IMR-90 (cell line): ENCODE measurements at places on chromosomes 2 and 18. TPM values are rescaled to one million over a fixed set of nuclear protein-coding genes. Genes with fewer than 3 reads are reported as not detected.

DNA sequence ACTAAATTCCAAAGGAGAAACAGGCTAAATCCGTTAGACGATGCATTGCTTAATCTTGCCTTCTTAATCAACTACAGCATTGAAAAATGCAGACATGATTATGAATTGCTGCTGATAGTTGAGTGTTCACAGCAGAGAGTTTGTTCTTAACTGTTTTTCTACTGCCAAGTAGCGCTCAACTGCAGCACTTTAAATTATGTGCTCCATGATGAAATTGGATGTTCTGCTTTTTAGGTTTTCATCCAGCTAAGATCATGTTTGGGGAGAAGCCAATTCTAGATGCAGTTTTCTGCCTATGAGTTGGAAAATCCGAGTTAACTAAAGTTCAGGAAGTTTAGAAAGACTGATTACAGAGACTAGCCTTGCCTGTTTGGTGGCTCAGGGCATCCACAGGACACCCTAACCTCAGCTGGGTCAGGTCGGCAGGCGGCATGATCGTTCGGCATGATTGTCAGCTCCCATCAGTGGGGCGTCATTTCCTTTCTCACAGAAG lies 119.4 kb upstream of the PIEZO2 start:
- H3K4me1 ChIP-seq: no peaks in the 10 kb centered on the region; the same call in none of the 2 replicates
- peak overlapping the region; percentile 37 for H3K4me3 ChIP-seq
- DNase-seq: peak; percentile 23
- H3K27me3 ChIP-seq: no peaks in the 10 kb centered on the region

The ANKRD30B gene
- not detected in 2 replicates for total RNA-seq

DNA sequence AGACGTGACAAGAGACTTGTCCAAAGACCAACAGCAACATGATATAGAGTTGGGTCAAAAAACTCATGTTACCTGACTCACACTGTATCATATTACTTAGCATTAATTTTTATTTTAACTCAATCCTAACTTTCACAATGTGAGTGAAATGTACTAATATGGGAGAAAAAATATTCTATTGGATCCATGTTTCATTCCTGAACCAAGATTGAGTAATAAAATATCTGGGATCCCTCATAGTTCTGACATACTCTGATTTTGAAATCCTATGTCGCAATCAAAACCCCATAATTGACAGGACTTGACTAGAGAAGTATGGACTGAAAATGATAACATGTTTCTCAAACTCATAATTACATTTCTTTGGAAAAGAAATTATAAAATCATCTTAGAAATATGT lies 190.4 kb downstream of the RIT2 start:
- H3K4me1 ChIP-seq: no peaks in the 10 kb centered on the region
- H3K36me3 ChIP-seq: no peaks in the 10 kb centered on the region
- H3K4me3 ChIP-seq: no peak overlapping the region
- no peaks in the 10 kb centered on the region for H3K27me3 ChIP-seq
- no peak for DNase-seq

- H3K36me3 ChIP-seq: no peaks in the 10 kb centered on the region
- no peak overlapping the region for H3K4me3 ChIP-seq
- no peaks in the 10 kb centered on the region; the same call in 1 of the 2 replicates for H3K27me3 ChIP-seq
- no peak for DNase-seq
Measured at GRCh38 chr18:54824761-54825160, 3.5 kb upstream of the RAB27B start.

GRCh38 chr18:46001074-46001473 lies 33.9 kb upstream of the EPG5 start:
- no peaks in the 10 kb centered on the region for H3K27me3 ChIP-seq
- no peak for DNase-seq
- H3K4me1 ChIP-seq: no peaks in the 10 kb centered on the region
- no peak overlapping the region for H3K27ac ChIP-seq
- peaks cover 8% of the 10 kb centered on the region; the same call in 1 of the 2 replicates for H3K36me3 ChIP-seq

DNA sequence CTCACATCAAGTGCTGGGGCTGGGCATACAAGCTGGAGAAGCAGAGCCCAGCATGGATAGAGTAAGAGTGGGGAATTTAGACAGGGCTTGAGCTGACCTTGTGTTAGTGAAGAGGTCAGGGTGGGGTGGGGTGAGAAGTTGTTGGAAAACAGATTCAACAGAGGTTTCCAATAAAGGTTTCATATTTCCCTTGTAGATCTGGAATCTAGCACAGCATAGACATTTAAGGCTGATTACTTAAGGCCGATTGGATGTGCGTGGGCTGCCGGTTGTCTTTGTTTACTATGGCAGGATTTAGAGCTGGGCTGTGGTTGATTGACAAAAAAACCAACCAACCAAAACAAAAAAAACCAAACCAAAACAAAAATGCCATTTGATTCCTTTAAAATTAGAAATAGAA lies 114.9 kb upstream of the SEC11C start:
- peaks cover 4% of the 10 kb centered on the region; the same call in 1 of the 2 replicates for H3K4me1 ChIP-seq
- no peak overlapping the region for H3K27ac ChIP-seq
- H3K36me3 ChIP-seq: no peaks in the 10 kb centered on the region
- H3K4me3 ChIP-seq: no peak overlapping the region
- DNase-seq: peak; percentile 65
- no peaks in the 10 kb centered on the region for H3K27me3 ChIP-seq

The IL36A gene
- total RNA-seq: not detected in 2 replicates

GRCh38 chr2:147663153-147663961 lies 181.5 kb upstream of the ACVR2A start:
- no peak for DNase-seq
- H3K36me3 ChIP-seq: no peaks in the 10 kb centered on the region
- no peak overlapping the region for H3K4me3 ChIP-seq
- no peak overlapping the region for H3K27ac ChIP-seq

DNA sequence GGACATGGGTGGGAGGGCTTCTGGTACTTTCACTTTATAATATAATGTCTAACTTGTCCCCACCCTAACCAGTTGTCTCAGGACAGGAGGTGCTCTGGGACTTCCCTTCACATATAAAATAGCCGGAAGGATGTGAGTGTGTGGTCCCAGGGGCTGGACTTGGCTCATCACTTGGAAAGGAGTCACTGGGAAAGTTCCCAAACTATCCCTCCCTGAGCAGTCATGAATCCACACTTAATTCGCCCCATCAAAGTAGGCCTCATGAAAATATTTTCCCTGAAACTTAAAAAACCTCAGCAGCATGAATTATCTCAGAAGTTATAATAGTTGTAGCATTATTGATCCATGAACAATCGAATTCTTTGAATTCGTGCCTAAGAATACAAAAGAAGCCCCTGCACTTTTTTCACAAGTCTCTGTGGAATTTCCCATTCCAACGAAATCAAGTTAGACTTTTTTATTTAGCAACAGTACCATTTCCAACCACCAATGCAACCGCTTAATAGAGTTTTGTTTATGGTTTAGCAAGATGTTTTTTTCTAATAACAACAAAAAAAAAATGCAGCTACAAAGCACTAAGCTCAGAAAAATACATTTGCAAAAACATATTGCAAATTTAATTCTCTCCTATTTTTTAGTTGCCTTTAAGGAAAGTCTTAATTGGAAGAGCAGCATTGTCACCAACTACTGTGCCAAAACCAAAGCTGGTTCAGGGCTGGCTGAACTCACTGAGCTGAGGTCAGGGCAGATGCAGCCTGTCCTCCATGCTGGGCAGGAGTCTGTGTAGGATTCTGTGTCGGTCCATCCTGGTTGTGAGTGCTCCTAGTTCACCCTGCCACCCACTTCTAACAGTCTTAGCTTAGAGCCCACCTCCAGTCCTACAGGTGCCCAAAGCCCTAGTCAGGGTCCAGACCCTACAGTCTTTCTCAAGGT lies 68.8 kb upstream of the SPTBN1 start:
- no peak overlapping the region for H3K4me3 ChIP-seq
- H3K27me3 ChIP-seq: no peaks in the 10 kb centered on the region
- peak; percentile 63 for DNase-seq
- H3K36me3 ChIP-seq: no peaks in the 10 kb centered on the region
- no peaks in the 10 kb centered on the region for H3K4me1 ChIP-seq

- no peak overlapping the region for H3K4me3 ChIP-seq
- DNase-seq: peak; percentile 90
- H3K36me3 ChIP-seq: no peaks in the 10 kb centered on the region
- no peak overlapping the region for H3K27ac ChIP-seq
Measured at GRCh38 chr2:72367530-72368225, 220.0 kb upstream of the CYP26B1 start.

DNA sequence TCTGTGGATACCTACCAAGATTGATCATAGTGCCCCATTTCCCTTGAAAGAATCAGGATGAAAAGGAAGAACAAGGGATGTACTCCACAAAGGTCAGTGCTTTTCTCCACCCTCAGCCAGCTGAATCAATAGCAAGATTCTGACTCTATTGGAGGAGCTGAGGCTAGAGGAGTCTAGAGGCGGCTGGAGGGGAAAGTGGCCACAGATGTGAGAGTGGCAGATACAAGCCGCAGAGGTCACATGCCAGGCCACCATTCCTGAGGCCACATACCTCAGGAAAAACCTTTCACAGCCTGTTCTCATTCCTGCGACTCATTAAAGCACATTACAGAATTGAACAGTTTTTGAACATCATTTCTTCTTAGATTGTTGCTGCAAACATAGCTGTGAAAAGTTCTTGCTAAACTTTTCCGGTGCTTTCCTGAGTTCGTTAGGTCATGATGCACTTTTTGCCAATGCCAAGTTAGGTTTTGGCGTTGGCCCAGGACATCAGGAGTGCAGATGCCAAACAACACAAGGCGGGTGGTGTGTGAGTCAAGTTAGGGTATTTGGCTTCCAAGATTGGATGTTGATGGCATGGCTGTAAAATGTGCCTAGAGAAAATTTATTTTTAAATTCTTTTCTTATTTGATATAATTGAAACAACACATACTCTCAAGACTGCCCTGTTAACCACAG lies 160.7 kb upstream of the SP5 start:
- H3K4me1 ChIP-seq: no peaks in the 10 kb centered on the region
- no peaks in the 10 kb centered on the region for H3K27me3 ChIP-seq
- no peak overlapping the region for H3K4me3 ChIP-seq
- no peak overlapping the region for H3K27ac ChIP-seq
- DNase-seq: no peak
- H3K36me3 ChIP-seq: no peaks in the 10 kb centered on the region

DNA sequence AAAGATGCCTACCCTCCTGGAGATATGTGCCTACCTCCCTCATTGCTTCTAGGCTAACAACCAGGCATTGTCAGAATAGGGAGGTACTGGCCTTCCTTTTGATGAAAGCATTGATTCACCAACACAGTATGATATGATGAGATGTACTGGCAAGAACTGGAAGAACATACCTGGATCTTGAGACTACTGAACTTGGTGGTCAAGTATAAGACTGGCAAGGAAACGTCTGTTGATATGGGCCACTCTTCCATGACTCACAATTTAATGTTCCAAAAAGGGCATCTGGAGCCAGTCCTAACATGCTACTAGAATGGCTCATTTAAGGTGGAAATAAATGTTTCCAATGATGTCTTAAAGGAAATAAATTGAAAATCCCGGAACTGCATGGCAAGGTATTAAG lies 18.1 kb downstream of the DTNB start:
- H3K4me1 ChIP-seq: no peaks in the 10 kb centered on the region; the same call in 1 of the 2 replicates
- no peak overlapping the region for H3K4me3 ChIP-seq
- H3K36me3 ChIP-seq: no peaks in the 10 kb centered on the region
- no peak for DNase-seq

GRCh38 chr2:177270531-177270930 lies 6.0 kb upstream of the NFE2L2 start:
- H3K27me3 ChIP-seq: no peaks in the 10 kb centered on the region
- H3K27ac ChIP-seq: no peak overlapping the region
- H3K4me1 ChIP-seq: peaks cover 7% of the 10 kb centered on the region
- no peak for DNase-seq
- no peak overlapping the region for H3K4me3 ChIP-seq

The KCNG2 gene
- not detected in 2 replicates for total RNA-seq

The FBXO15 gene
- 0.90 and 1.1 TPM in 2 replicates for total RNA-seq

The UGT1A9 gene
- total RNA-seq: not detected in 2 replicates

The IL1A gene
- 0.83 and 1.1 TPM in 2 replicates for total RNA-seq

- no peaks in the 10 kb centered on the region for H3K4me1 ChIP-seq
- H3K4me3 ChIP-seq: no peak overlapping the region
- H3K27ac ChIP-seq: no peak overlapping the region
Measured at GRCh38 chr18:24923138-24923537, 428.8 kb downstream of the ZNF521 start.

GRCh38 chr2:69594341-69594740 lies 49.2 kb downstream of the AAK1 start:
- H3K4me1 ChIP-seq: peaks cover 10% of the 10 kb centered on the region
- DNase-seq: peak; percentile 51
- no peak overlapping the region for H3K4me3 ChIP-seq
- H3K27ac ChIP-seq: no peak overlapping the region

GRCh38 chr2:240329778-240330177 lies 105.7 kb upstream of the GPC1 start:
- H3K4me3 ChIP-seq: no peak overlapping the region
- H3K27me3 ChIP-seq: peaks cover 18% of the 10 kb centered on the region
- H3K36me3 ChIP-seq: no peaks in the 10 kb centered on the region
- no peak for DNase-seq
- no peak overlapping the region for H3K27ac ChIP-seq
- H3K4me1 ChIP-seq: no peaks in the 10 kb centered on the region

- no peak overlapping the region for H3K27ac ChIP-seq
- H3K36me3 ChIP-seq: no peaks in the 10 kb centered on the region
- no peak overlapping the region for H3K4me3 ChIP-seq
- DNase-seq: peak; percentile 61
Measured at GRCh38 chr18:44325903-44326635, 354.6 kb upstream of the SETBP1 start.

The ABCG8 gene
- not detected in 2 replicates for total RNA-seq

DNA sequence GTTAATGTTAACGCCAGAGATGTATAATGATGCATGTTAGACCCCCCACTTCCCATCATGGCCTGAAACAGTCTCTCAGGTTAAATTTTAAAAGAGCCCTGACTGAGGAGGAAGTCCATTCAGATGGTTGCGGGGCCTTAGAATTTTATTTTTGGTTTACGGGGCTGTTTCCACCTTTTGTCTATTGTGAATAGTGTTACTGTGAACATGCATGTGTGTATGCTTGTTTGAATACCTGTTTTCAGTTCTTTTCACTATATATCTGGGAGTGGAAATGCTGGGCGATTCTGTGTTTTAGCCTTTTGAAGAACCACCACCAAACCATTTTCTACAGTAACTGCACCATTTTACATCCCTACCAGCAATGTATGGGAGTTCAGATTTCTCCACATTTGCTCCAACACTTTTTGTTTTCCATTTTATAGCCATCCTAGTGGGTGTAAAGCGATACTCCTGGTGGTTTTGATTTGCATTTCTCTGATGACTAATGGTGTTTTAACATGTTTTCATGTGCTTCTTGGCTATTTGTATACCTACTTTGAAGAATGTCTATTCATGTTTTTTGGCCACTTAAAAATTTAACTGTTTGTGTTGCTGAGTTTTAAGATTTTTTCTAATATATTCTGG lies 133.0 kb downstream of the MYO3B start:
- no peak overlapping the region for H3K4me3 ChIP-seq

DNA sequence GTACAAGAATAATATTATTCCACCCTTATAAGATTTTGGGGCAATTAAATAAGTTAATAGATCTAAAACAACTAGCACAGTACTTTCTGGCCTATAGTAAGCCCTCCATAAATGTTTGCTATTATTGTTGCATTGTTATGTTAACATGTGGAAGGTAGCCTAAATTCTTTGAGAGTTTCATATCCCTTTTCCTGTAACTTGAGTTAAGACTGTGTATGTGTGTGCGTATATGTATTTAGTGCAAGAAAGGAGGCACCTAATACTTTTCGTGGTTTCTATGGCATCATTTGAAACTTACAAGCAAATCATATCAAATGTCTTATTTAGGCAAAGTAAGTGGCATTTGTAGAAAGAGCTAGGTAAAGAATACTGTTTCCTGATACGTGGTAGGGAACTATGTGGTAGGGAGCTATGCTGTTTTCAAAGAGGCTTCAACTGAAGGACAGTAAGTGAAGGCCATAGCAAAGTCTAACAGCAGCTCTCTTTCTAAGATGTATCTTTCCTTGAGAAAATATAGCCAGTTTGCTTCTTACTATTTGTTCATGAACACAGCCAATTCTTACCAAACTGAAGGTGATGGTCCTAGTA lies 36.8 kb upstream of the C2orf74 start:
- peaks cover 3% of the 10 kb centered on the region; the same call in 1 of the 2 replicates for H3K36me3 ChIP-seq
- no peak overlapping the region for H3K4me3 ChIP-seq
- no peak overlapping the region for H3K27ac ChIP-seq
- DNase-seq: peak; percentile 4
- H3K4me1 ChIP-seq: no peaks in the 10 kb centered on the region
